ENCODE measurements at places on chromosomes 7 and 10.

- DNase-seq: no peak
These were observed 4.3 kb upstream of the ANKRD61 start for GRCh38 chr7:6026820-6027311.

GRCh38 chr10:7944537-7944936 lies 110.0 kb upstream of the GATA3 start:
- DNase-seq: no peak

DNA sequence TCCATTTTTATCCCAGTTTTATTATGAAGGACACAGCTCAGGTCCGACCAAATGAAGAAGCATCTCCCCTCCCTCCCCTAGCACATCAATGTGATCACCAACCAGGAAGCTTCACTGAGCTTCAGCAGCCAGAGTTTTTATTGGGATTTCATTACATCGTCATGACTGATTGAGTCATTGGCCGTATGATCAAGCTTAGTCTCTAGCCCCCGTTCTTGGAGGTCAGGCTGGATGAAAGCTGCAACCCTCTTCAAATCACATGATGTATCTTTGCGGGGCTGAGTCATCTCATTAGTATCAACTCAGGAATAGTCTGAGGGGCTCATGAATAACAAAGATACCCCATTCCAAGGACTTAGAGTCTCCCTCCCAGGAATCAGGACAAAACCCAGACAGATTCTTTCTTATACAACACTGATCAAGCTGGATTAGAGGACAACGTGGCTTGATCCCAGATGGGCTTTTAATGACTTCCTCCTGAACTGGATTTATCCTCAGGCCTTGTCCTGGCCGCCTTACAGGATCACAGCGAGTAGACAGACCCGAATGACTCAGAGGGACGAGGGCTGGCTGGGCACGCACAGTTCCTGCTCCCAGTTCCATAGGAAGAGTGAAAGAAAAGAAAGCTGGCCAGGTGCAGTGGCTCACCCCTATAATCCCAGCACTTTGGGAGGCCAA lies 14.5 kb downstream of the LIMK1 start:
- no peak for DNase-seq

GRCh38 chr10:42999385-43000020 lies 77.4 kb upstream of the RET start:
- DNase-seq: no peak

DNA sequence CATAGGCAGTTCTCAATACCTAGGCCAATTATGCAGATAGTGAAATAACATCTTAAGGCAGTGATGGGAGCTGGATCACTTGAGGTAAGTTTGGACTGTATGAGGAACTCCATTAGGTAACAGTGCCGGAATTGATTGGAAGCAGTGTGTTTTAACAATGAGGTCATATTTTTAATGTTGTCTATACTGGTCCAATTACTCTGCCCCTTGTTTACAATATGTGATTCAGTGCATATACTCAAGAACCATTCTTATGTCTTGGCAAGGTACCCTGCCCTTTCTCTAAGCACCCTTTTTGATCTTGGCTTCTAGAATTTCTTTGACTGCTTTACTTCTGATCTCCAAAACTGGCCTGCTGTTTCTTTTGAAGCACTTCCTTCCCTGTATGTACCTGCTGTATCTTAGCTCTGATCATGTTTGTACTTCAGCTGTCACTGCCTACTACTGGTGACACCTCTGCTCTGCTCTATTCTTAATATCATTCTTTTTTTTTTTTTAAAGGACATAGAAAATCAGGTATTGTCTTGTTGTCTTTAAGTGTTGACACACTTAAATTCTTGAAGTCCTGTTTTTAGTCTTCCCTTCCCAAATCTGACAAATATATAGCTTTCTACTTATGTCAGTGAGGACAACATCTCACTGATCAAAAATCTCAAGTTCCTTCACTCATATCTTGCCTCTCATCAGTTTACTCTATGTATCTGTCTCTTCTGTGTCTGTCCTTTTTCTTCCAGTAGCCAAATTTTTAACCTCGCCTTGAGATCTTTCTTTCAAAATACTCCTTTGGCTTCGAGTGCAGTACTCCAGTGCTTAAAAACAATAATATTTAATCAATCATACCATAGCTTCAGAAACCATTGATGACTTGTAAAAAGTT lies 46.4 kb upstream of the RPA3 start:
- DNase-seq: no peak

DNA sequence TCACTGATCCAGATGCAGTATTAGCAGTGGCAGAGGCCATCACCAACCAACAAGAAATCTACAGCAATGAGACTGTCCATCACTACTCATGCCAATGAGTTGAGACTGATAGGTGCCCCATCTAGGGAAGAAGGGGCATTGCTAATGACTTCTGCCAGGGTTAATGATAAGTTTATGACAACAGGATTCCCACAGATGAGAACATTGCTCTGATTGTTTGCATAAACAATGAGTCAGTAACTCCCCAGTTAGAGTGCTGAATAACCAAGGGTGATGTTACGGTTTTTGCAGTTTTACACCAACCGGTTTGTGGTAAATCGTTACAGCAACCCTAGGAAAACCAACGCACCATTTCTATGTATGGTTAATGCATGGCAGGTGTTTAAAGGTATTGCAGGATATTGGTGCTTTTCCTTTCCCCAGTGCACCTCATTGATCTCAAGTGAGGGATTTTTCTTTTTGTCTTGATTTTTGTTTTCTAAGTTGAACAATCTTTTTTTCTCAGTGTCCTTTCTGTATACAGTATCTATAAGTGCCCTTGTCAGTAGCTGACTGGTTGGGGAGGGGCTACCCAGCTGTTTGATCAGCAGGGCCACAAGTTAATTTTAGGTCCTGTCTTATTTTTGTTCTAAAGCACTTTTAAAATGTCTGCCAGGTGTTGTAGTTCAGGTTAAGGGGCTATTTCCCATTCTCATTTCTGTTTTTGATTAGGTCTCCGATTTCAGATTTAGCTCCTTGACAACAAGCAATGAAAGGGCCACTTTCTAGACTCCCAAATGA lies 3.9 kb upstream of the CSGALNACT2 start:
- DNase-seq: no peak

DNA sequence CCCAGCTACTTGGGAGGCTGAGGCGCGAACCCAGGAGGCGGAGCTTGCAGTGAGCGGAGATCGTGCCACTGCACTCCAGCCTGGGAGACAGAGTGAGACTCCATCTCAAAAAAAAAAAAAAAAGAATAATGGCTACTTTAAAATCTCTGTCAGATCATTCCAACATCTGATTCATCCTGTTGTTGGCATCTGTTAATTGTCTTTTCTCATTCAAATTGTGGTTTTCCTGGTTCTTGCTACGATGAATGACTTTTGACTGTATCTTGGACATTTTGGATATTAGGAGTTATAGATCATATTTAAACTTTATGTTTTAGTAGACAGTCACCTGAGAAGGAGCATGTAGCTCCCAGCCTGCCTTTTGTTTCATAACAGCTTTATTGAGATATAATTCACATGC lies 8.5 kb downstream of the TPST1 start:
- DNase-seq: no peak

- DNase-seq: no peak
These were observed 1213.7 kb downstream of the GATA3 start for GRCh38 chr10:9268176-9268575.

GRCh38 chr7:8151161-8151725 lies 110.7 kb downstream of the ICA1 start:
- no peak for DNase-seq

DNA sequence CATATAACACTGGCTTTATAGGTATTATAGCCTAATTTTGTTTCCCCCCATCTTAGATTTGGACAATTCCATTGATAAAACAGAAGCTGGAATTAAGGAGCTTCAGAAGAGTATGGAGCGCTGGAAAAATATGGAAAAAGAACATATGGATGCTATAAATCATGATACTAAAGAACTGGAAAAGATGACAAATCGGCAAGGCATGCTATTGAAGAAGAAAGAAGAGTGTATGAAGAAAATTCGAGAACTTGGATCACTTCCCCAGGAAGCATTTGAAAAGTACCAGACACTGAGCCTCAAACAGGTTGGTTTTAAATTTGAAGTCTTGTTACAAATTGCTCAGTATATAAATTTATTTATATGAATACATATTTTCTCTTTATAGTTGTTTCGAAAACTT lies 34.1 kb downstream of the SMC3 start:
- no peak for DNase-seq

DNA sequence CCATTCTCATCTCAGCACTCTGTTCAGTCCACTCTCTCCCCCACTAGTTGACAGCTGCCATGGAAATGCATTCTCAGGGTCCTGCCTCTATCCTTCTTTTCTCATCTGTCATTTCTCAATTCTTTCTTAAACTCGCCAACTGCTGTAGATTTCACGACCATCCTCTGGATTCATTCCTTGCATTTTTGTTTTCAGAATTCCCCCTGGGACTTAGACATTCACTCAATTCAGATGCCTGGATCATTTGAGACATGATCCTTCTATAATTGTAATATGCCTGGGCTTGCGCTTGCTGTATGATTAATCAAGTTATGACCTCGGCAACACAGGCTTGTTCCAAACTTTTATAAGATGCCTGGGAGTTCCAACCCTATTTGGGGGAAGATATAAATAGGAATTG lies 104.5 kb downstream of the RAB11FIP2 start:
- DNase-seq: no peak

GRCh38 chr10:96208271-96208670 lies 63.1 kb downstream of the BLNK start:
- DNase-seq: no peak

GRCh38 chr10:99779335-99779734 lies 3.1 kb upstream of the ABCC2 start:
- DNase-seq: no peak

Data from stimulated activated CD8-positive, alpha-beta memory T cell treated with anti-CD3 and anti-CD28 coated beads, Interleukin-2, amount 100 ng/mL, for 1 hour (primary cell).